HFF-Myc (cell line): ENCODE measurements at places on chromosomes 7 and 10.
A peak's percentile ranks its signal among the peaks of the same experiment; 100 is the strongest.

DNA sequence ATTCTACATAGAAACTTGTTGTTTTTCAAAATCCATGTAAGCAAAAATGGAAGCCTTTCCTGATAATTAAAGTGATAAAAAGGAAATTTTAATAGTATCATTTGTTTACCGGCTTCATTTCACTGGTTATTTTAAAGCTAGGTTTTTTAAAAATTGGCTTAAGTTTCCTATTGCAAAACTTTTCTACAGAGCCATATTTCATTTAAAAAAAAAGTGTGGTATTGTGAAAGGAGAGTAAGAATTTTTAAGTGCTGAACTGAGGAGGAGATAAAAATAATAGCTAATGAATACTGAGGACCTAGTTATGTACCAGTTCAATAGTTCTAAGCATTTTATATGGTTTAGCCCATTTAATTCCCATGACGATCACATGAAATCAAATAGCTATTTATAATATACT is 172.2 kb upstream of the COL1A2 start:
- DNase-seq, result no peak

DNA sequence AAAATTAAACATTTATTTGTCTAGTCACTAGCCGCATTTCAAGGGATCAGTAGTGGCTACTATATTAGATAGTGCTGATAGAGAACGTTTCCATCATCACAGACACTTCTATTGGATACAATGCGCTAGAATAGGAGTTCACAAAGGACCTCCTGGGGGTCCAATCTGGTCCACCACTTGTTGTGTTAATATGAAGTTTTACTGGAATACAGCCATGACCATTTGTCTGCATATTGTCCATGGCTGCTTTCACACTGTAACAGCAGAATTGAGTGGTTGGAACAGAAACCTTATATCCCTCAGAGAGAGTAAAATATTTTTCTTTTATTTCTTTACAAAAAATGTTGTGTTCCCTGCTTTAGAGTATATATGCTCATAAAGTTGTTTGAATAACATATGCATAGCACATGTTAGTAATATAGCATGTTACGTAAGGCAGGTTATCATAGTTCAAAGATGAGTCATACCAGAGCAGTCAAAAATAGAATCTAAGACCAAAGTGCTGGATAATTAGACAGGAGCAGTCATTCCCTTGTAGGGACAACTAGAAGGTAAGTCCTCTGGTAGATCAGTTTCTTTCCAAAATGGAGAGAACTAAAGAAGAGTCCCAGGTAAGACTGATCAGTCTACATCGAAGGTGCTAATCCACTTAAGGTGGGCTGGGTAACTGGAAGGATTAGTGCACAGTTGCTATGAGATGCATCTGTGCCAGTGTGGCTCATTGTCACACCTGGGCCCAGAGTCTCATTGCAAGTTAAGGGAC is 14.9 kb downstream of the BZW2 start:
- peak; percentile 59 for DNase-seq

DNA sequence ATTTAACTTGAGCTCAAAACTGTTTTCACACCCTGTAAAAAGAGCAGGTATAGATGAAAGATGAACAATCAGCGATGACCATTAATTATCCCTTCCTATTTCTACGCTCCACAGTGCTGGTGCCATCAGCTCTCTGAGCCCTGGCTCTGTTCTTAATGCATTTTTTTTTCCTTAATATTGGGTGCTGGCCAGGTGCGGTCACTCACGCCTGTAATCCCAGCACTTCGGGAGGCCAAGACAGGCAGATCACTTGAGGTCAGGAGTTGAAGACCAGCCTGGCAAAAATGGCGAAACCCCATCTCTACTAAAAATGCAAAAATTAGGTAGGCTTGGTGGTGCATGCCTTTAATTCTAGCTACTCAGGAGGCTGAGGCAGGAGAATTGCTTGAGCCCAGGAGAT is 4.2 kb downstream of the STEAP4 start:
- DNase-seq, result no peak

DNA sequence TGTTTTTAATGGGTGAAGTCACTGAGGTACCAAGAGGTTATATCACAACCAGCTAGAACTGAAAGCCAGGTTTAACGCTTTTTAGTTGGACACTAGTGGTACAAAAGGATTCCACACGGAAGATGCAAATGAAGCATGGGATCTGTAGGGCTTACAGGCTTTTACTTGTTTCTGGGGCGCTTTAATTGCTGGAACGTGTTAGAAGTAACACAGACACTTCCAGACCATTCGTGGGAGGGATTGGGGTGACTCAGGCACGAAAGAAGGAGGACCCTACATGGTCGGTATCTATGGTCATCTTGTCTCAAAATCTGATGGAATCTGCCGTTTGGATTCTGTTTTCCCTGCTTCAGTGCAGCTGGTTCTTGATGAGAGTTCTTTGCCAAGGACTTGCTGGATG is 1.0 kb downstream of the YKT6 start:
- DNase-seq, result no peak

- DNase-seq, result no peak
Observed at GRCh38 chr10:7027237-7027912, 383.5 kb downstream of the SFMBT2 start.

- DNase-seq, result peak; percentile 31
Observed at GRCh38 chr7:152674860-152675758, 832 bp downstream of the XRCC2 start.

DNA sequence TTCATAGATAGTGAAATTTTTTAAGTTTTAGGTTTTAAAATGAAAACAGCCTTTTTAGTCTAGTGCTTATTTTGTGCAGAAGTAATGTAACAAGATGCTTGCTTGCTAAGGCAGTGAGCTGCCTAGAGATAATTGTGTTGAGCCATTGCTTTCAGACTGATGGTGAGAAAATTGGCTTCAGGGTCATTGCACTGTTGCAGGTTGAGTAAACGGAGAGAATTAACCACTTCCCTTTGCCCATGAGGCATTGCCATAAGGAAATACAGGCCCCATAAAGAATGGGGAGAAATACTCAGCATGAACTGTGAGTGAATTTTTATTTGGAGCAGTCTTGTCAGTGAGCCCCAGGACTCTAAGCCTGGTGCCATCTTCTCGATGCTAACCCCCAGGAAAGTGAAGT is 140.5 kb downstream of the LRRC4 start:
- no peak for DNase-seq

DNA sequence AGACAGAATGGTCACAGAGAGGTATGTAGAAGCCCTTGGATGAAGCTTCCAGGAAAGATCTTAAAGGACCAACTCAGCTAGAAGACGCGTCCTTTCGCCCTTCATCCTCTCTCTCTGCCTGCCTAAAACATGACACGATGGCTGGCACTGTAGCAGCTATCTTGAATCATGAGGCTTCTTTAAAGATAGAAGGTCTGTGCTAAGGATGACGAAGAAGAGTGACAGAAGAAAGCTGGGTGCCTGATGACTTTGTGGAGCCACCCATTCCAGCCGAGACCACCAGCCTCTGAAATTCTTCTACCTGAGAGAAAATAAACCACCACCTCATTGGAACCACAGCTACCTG is 25.5 kb downstream of the WDR86 start:
- no peak for DNase-seq

DNA sequence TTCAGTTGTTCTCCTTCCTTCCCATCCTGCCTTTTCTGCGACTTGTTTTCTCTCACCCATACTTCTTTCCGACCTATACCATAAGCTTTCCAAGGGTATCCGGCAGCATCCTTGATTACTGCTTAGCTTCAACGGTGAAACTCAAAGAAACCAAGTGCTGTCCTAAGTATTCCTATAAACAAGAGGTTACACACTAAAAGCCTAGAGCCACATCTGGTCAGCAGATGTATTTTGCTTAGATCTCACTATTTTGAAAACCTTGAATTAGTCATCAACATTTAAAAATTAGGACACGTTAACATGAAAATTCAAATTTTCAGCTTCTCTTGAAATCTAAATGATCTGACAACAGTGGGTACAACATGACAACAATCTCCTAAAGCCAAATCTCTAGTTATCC is 20.0 kb downstream of the ARHGAP21 start:
- DNase-seq, result peak; percentile 93

DNA sequence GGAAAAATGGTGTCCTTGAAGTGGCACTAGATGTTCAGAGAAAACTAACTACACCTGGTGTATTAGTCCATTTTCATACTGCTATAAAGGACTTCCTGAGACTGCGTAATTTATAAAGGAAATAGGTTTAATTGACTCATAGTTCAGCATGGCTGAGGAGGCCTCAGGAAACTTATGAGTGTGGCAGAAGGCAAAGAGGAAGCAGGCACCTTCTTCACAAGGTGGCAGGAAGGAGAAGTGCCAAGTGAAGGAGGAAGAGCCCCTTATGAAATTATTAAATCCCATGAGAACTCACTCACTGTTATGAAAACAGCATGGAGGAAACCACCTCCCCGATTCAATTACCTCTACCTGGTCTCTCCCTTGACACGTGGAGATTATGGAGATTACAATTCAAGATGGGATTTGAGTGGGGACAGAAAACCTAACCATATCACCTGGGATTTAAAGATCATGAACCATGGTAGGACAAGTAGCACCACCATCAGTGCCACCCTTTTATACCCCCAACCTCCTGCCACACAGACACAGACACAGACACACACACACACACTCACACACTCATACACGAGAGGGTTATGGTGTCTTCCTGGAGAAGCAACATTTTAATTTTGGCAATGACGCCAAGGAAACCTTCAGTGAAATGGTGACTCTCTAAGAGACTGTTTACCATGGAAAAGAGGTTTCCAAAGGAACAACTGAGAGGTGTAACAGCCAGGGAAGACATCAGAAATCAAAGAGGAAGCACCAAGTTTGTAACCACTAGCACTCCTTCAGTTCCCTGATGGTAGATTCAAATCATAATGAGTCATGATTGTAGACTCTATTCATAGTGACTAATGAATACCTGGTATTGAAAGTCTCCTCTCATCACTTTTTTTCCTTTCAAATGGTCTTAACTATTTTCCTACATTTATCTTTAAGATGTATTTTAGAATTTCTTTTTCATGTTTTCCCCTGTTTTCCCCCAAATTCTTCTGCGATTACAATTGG is 41.8 kb upstream of the WNT16 start:
- DNase-seq, result no peak

DNA sequence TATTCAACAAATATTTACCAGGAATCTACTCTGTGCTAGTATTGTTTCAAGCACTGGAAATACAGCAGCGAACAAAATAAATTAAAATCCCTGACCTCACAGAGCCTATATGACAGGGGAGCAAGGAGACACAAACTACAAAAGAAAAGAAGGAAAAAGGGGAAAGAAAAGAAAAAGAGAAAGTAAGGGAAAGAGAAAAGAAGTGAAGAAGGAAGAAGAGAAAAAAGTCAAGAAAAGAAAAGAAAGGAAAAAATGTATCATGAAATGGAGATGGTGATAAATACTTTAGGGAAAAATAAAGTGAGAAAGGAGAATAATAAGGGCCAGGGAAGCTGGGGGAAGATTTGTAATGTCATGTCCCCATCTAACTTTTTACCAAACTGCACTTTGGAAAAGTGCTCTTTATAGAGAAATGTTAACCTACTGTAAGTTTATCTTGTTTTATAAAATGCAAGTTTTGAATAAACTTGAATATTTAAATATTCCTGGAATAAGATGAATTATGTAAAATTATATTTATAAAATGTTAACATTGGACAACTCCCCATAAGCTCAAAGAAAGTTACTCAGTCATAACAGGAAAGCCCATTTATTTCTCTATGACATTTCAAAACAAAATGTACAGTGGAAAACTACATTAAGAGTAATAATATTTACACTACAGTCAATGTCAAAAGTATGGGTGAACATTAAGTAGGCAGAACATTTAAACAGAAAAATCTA is 14.7 kb downstream of the C10orf88 start:
- no peak for DNase-seq

- DNase-seq, result no peak
Observed at GRCh38 chr10:24287559-24288195, 78.7 kb downstream of the KIAA1217 start.

GRCh38 chr10:91617072-91617609 is 15.7 kb downstream of the PPP1R3C start:
- no peak for DNase-seq

DNA sequence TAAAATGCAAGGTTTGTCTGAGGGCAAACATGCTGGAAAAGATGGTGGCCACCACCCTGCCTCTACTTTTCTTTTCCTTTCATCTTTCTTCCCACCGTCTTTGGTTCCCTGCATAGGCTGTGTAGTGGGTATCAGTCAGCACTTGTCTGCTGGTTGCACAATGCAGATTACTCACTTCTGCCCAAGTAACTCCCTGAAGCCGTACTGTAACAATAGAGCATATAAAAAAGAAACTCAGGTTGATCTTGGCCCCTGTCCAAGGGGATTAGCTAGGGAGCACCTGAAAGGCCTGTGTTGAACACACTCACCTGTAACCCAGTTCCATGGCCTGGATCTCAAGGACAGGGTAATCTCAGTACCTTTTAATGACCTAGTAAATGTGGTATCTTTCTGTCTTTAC is 533.0 kb upstream of the GALNT17 start:
- no peak for DNase-seq

- DNase-seq, result no peak
Observed at GRCh38 chr7:48224042-48224441, 52.8 kb downstream of the ABCA13 start.

GRCh38 chr10:80154978-80155695 is 22.6 kb downstream of the PLAC9 start:
- DNase-seq, result no peak

- no peak for DNase-seq
Observed at GRCh38 chr7:131145770-131146169, 181.9 kb upstream of the MKLN1 start.

DNA sequence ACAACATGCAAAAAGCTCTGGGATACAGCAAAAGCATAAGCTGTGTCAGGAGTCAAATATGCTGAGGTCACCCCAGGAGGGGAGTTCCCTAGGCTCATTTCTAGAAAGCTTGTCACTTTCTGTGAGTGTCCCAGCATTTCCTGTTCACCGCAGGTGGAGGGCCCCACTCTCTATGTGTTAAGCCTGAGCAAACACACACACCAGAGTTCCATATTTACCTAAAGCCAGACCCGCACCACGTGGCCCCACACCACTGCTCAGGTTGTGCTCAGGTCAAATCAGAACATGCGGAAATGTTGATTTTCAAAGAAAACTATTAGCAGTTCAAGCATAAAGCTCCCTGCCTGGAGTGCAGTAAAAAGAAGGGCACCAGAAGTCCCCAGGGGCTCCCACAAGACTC is 259.6 kb upstream of the PPP2R2D start:
- DNase-seq, result no peak

GRCh38 chr7:154584352-154585252 is 418.3 kb downstream of the PAXIP1 start:
- DNase-seq, result no peak

GRCh38 chr10:77455561-77455960 is 182.0 kb downstream of the KCNMA1 start:
- DNase-seq, result no peak

DNA sequence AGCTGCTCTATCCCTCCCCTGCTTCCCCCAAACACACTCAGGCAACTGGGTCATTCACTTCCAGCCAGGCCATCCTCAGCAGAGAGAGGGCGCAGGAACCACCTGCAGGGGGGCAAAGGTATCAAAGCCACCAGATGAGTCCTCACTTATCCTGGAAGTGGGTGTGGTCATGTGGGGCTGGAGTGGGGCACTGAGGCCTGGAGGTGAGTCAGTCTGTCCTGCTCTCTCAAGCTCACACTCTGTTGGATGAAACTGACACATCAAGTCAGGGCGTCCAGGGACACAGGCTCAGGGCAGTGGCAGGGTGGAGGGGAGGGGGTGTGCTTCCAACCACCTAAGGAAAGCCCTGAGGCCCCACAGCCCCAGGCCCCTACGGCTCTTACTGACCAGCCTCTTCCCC is 8.0 kb upstream of the ELFN1 start:
- DNase-seq, result no peak
